Midbrain (tissue), 1 donor: ENCODE measurements at places on chromosomes 7 and 10.

DNA sequence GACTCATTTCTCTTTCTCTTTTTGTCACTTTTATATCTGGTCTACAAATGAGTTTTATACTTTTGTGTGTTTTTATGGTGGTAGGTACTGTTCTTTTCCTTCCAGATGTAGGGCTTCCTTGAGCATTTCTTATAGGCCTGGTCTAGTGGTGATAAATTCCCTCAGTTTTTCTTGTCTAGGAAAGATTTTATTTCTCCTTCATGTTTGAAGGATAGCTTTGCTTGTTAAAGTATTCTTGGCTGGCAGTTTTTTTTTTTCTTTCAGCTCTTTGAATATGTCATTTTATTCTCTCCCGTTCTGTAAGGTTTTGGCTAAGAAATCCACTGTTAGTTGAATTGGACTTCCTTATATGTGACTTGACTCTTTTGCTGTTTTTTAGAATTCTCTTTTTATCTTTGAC is 292.7 kb downstream of the RPS24 start:
- no peak for DNase-seq

GRCh38 chr10:93554760-93555432 is 11.6 kb upstream of the FFAR4 start:
- peak; percentile 53 for DNase-seq

DNA sequence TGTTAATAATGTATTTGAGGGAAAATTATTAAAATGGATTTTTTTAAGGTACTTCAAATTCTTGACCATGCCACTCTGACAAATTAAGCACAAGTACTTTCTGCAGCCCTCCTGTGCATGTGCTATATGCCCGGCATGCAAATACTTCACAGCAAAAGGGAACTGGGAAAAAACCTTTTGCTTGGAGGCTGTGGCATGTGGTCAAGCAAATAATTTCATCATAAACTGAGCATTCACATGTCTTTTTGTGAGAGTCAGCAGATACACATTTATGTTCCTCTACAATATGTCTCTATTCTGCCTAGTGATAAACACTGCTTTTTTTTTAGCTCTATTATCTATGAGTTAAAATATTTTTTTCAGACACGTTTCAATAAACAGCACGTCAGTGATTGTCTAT is 53.7 kb upstream of the SEMA3A start:
- no peak for DNase-seq

GRCh38 chr7:69203871-69204270 is 394.4 kb upstream of the AUTS2 start:
- no peak for DNase-seq

DNA sequence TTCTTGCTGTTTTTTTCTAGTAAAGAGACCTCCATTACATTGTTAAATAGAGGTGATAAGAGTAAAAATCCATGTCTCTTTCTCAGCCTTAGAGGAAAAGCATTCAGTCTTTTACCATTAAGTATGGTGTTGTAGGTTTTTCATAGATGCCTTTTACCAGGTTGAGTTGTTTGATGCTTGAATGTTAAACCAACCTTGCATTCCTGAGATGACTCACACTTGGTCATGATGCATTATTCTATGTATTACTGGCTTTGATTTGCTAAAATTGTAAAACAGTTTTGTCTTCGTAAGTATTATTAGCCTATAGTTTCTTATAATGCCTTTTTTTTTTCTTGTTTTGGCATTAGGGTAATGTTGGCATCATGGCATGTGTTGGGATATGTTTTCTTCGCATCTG is 90.0 kb downstream of the ANKRD61 start:
- no peak for DNase-seq
